ENCODE measurements at places on chromosomes 4 and X.
A peak's percentile ranks its signal among the peaks of the same experiment; 100 is the strongest.

GRCh38 chr4:8218371-8219031, 19.4 kb downstream of the SH3TC1 start:
- DNase-seq, result no peak

DNA sequence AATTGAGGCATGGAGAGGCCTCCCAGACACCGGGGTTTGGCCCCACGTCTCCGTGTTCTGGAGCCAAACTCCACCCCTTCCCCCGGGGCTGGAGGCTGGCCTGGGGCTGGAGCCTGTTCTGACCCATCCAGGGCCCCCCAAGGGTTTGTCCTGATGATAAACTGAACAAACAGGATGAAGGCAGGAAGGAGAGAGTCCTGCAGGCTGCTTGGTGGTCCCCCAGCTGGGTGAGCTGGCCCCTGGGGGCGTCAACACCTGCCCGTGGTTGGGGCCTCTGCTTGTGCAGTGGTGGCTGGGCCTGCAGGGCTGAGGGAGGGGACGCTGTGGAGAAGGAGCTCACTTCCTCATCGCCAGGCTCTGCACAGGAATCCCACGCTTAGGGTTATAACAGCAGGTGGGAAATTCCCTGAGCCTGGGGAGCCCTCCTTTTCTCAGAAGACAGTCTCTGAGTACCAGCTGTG, 2.3 kb downstream of the SH3TC1 start:
- DNase-seq, result peak; percentile 20

DNA sequence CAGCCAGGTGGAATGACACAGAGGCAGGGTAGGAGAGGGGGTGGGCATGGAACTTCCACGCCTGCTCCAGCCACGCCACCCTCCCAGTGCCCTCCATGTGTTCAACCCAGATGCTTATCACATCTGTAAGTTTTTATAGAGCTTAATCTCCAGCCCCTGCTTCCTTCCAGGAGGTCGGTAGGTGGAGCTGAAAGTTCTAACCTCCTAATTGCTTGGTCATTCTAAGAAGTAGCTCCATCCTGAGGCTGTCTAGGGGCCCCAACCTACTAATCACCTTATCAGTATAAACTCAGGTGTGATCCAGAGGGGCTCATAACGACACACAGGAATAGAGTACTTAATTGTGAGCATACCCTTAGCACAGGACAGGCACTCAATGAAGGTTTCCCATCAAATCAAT, 18.3 kb downstream of the QDPR start:
- no peak for DNase-seq

- DNase-seq, result no peak
Measured at GRCh38 chr4:166195101-166195500, 322.1 kb downstream of the TLL1 start.

GRCh38 chr4:148514581-148514980, 72.4 kb upstream of the NR3C2 start:
- DNase-seq, result no peak

DNA sequence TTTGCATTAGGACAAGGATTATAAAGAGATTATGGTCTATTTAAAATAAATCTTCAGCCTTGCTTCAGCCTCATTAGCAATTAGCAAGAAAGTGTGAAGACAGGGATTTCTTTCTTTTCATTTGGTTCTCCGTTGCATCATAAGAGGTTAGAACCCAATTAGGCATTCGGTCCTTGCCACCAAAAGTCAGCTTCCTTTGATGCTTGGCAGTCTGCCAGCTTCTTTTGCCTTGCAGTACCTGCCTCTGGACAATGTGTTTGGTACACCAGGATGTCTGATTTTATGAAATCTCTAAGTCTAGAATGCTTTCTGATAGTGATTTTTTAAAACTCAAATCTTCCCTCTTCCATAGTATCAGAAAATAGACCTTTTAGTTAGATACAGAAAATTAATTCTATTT, 12.4 kb downstream of the SMIM20 start:
- DNase-seq, result no peak

GRCh38 chrX:26262121-26262523, 46.2 kb downstream of the MAGEB5 start:
- DNase-seq, result no peak

- no peak for DNase-seq
Measured at GRCh38 chr4:163201358-163201757, 34.7 kb upstream of the NAF1 start.

DNA sequence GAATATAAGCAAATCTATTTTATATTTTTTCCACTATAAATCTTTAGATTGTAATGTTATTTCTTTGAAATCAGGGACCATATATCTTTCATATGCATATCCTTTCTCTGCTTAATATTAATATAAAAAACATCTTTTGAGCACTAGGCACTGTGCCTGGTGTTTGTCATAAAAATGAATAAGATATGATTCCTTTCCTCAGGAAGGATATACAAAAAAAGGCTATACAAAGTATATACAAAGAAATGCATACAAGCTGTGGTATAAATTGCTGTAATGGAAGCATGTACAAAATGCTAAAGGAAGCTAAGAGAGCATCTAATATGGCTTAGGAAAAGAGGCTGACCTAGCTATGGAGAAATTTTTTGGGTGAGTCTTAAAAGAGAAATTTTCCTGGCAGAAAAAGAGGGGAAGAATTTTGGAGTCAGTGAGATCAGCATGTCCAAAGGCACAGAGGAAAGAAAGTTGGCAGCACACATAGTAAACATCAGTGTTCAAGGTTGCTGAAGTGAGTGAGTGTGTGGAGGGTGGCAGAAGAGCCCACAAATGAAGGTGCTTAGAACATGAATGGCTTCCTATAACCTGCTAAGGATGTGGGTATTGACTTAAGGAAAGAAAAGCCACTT, 500.0 kb downstream of the SPRY1 start:
- no peak for DNase-seq

DNA sequence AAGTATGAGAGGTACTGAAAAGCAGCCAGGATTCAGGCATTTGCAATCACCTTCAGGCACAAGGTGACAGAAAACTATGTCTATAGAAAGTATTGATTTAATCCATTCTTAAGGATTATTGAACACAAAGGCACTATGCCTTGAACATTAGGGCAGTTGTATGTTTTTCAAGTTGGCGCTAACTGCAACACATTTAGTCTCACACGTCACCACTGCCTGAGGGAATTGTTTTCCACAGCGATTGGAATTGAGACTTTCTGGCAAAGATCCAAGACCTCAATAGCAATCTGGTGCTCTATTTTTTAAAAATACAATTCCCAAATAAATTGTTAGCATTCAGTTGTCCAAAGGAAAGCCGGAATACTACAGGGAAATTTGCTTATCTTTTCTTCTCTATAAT, 52.7 kb upstream of the FTHL17 start:
- DNase-seq, result no peak

- no peak for DNase-seq
Measured at GRCh38 chrX:136814847-136815750, 34.4 kb upstream of the ARHGEF6 start.
